ENCODE measurements at places on chromosomes 2 and 18.

- no peak for DNase-seq
Observed at GRCh38 chr2:232490221-232491138, 2.8 kb upstream of the ECEL1 start.

- no peak for DNase-seq
Observed at GRCh38 chr2:37851828-37852584, 73.1 kb upstream of the RMDN2 start.

DNA sequence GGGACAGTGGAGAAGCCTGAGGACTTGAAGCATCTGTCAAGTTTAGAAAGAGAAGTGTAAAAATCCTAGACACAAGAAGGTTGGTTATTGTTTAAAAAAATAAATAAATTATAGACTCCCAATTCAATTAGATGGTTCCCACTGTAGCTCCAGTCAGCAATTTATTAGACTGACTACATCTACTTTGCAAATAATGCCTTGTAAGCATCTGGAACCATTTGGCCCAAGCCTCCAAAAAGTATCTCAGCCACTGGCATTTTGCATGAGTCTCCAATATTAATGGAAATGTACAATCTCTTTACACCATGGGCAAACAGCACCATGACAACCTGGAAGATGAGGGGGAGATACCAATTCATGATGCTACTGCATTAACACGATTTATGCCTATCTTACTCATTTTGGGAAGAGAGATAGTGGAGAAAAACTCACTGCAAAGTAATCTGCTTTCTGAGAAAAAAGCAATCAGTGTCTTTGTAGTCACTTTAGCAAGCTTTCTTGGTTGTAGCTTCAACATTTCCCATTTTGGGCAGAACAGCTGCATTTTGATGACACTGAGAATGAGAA lies 2.8 kb downstream of the NYAP2 start:
- no peak for DNase-seq

DNA sequence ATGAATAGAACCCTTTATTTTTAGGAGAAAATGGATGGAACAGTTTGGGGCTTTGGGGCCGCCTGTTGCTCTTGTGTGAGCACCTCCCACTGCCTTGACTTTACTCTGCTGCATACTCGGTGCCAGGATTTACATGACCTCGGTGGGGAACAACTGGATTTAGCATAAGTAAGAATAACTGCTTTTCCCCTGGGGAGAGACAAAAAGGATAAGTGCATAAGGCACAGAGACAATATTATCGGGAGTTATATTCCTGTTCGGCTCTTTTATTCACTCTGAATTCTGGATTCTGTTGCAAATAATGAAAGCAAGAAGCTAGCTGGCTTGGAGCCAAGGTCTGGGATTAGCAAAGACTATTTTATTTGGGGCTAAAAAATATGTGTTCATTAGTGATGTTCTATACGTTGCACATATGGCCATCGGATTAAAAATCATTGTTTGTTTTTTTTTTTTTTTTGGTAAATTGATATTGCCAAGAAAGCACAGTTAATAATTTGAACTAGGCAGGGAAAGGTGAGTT lies 69.8 kb downstream of the CYBRD1 start:
- DNase-seq: no peak
